Hematopoietic multipotent progenitor cell treated with erythropoietin and hydrocortisone succinate and interleukin-3 and kit ligand, for 8 days (in vitro differentiated cells): ENCODE measurements at places on chromosomes 7 and 10.

DNA sequence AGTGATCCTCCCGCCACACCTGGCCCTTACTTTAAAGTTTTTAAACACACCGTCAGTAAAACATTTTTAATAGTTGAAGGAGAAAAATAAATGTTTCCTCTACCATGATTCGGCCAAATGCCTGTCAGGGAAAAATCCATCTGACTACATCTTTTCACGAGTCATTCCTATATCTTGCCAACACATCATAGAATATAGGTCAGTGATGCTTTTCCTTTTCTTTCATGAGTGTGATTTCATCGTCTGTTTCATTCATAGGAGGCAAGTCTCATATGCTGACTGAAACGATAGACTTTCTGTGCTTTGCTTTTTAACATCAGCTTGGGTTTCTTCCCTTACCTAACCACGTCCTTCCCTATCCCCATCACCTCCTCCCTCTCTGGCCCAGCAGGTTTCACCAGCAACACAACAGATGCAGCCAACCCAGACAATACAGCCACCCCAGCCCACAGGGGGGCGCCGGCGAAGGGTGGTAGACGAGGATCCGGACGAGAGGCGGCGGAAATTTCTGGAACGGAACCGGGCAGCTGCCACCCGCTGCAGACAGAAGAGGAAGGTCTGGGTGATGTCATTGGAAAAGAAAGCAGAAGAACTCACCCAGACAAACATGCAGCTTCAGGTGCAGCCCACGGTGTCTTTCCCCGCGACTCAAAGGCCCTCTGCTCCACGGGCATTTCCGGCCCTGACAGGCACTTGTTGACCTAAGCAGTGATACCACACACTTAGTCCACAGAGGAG, 149.2 kb downstream of the TRIL start:
- no peak for DNase-seq

DNA sequence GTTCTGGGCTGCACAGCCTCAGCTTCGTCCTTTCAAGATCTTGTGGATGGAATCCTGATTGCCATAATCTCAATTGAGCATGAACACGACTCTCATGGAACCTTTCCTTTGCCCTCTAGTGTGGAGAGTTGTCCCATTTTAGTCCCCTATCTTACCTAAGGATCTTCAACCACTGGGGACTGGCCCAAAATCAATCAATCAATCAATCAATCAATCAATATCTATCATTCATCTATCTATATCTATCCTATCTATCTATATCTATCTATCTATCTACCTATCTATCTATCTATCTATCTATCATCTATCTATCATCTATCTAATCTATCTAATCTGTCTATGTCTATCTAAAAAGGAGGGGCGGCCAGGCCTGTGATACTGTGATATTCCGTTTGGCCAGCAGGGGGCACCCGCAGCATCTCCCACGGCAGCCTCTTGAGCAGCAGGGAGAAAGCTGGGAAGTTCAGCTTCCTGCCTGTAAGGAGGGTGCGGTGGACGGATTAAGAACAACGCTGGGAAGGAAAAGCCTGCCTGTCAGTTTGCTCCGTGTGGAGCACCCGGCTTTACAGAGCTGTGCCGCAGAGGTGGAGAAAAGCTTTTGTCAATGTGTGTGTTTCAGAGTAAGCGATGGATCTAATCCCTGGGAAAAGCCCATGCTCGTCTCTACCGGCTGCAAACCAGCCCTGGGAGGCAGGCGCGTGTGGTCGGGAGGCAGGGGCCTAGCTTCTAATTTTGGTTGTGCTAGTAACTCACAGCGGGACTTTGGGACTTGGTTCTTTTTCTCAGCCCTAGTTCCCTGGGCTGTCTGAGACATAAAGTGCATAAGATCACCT, 124.9 kb downstream of the SH2D4B start:
- peak; percentile 65 for DNase-seq

- no peak for DNase-seq
These were observed 33.4 kb upstream of the KNDC1 start for GRCh38 chr10:133126431-133127290.

DNA sequence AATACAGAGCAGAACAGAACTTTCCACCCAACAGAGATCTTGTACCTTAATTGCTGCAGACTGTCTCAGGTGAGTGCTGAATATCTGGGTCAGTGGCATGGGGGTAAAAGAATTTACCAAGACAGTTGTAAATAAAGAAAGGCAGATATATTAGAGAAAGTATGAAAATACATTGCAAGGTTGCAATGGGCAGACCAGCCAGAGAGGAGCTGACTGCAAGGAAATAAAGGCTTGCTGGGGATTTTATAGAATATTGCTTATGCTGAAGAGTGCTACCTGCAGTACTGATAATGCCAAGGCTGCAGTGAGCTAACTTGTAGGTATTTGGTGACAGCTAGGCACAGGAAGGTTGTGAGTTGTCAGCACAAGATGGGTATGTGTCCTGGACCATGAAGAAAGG, 171.0 kb upstream of the TRIM24 start:
- DNase-seq: no peak

DNA sequence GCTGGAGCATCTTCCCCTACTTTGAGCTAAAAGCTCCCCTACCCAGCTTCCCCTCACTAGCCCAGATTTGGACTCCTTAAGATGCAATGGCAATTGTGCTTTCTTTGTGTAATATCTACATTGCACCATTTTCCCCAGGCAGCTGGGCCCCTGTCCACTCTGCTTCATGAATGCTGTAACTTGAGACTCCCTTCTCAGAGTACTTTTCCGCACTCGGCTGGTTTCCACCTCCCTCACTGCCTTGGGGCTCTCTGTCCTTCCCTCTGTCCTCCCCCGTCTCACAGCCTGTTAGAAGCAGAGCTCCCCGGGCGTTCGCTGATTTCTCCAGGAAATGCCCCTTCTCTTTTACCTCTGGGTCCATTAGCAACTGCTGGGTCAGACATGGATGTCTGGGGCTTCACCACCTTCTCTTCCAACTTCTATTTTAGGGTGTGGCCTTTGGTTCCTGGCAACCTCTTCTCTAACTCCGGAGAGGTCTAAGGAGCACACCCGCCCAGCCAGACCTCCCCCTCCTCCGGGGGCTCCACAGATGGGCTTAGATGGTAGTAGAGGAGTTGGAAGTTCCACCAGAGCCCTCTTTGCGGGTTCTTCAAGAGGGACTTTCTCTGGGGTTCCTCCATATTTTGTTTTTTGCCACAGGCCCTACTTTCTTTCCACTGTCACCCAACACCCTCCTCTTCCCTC, 2.9 kb upstream of the TMEM72 start:
- DNase-seq: no peak
